C1 segment of cervical spinal cord (tissue), 14 donors: ENCODE measurements at places on chromosomes 11 and 22.
A peak's percentile ranks its signal among the peaks of the same experiment; 100 is the strongest.

DNA sequence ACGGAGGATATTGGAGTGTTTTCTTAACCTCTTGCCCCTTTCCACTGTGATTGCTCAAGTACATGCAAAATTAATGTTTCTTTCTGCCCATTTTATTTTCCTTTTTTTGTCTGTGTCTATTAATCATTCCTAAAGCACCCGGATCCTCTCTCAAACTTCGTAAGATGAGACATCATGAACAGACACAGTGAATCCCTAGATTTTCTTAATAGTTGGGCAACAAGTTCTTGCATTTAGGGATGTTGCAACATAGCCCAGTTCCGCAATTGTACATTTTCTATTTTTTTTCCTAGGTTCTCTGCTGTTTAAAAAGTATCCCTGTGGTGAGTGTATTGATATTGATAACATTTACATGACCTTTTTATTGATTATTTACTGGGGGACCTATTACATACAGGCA is 2.9 kb downstream of the FAM111A start:
- DNase-seq: no peak

- DNase-seq: no peak
These were observed 490.9 kb downstream of the SOX6 start for GRCh38 chr11:15865212-15865987.

DNA sequence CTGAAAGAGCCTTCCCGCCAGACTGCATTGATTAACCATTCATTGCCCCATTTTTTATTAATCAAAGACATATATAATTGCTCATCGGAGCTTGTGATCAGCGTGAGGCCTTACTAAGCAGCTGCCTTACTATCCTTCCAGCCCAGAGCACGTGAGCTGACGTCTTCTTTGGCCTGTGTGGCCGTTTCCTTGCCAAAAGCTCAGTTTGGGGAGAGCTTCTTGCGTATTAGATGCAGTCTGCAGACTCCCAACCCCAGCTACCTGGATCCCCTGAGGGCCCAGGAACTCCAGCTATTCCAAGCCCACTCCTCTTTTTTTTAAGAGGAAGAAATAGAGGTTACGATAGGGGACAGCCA is 784 bp upstream of the SLC43A3 start:
- DNase-seq: peak; percentile 38

GRCh38 chr22:34814260-34815025 is 251.5 kb upstream of the ISX start:
- DNase-seq: no peak

DNA sequence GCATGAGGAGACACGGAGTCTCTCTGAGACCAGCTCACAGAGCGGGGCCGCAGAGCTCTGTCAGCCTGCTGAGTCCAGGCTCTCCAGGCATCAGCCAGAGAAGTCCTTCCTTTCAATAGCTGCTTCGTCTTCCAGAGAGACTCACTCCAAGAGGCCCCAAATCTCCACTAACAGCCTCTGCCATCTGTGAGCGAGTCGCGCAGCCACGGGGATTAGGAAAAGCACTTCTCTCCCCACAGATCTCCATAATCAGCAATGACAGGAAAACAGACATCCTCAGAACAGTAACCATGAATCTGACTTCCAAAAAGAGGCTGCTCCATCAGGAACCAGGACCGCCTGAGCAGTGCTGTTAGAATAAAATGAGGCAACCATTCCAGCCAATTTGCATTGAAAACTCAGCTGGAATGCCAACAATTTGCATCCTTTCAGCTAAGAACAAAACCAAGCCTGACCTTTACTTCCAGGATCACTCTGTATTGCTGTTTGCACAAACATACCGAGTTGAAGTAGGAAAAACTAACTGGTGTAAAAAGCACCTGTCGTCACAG is 65.4 kb downstream of the SMCO4 start:
- DNase-seq: no peak

DNA sequence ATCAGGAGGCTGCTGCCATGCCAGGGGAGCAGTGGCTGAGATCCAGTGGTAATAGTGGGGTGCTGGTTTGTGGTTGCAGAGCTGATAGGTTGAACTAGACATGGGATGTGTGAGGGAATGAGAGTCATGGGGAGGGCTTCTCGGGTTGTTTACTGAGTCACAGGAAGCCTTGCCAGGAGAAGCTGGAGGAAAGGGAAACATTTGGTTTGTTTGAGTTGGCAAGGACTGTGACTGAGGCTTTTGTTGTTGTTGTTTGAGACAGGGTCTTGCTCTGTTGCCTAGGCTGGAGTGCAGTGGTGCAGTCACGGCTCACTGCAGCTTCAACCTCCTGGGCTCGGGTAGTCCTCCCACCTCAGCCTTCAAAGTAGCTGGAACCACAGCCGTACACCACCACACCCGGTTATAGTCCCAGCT is 49.3 kb downstream of the CABIN1 start:
- no peak for DNase-seq

- no peak for DNase-seq
These were observed 56.5 kb upstream of the SHISAL1 start for GRCh38 chr22:44369293-44369661.

- DNase-seq: no peak
These were observed 1054.9 kb downstream of the TBC1D22A start for GRCh38 chr22:47817380-47817779.

GRCh38 chr11:11710556-11710955 is 88.8 kb upstream of the GALNT18 start:
- DNase-seq: no peak

DNA sequence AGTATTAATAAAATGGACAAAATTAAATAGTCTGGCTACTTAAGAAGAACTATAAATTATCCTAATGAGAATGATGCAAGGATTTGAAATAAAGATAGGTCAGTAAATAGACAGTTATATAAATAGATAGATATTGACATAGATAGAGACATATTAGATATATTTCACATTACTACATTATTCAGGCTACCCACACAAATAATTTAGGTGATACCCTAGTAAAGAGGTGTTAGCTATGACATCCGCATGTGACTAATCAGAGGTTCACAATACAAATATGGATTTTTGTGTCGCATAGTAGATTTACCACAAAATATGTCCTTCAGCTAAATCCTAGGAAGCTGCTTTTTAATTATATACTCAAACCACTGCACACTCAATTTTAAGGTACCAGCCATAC is 729.0 kb upstream of the ANO3 start:
- no peak for DNase-seq

- no peak for DNase-seq
These were observed 119.8 kb downstream of the KCNQ1OT1 start for GRCh38 chr11:2580061-2580421.

- DNase-seq: no peak
These were observed 12.0 kb downstream of the SLC5A1 start for GRCh38 chr22:32055069-32055468.

DNA sequence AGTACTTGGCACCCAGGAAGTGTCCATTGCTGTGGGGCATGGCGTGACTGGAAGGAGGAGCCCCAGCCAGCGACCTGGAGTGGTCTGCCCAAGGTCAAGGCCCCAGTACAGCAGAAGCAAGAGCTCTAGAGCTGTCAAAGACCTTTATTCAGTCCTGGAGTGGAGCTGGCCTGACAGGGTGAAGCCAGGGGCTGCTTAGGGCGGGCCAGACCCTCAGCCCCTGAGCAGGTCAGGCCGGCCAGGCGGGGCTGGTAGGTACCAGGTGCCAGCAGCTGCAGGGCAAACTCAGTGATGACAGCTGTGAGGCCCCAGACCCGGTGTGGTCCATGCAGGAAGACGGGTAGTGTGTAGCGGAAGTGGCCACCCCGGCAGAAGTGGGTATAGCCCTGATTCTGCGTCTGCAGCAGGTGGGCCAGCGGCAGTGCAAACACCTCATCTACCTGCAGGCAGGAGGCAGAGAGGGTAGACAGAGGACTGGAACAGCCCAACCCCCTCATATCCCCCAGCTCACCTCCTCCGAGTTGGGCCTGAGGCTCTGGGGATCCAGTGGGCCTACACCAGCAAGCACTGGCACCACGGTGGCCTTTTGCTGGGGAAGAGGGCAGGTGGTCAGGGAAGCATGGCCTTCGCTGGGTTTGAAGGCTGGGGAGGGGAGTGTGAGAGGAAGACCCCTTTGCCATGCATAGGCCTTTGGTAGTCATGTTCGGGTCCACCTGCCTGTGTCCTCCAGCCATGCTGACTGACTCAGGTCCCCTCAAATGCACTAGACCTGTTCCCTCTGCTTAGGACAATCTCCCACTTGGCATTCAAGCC is 1.7 kb downstream of the NUDT8 start:
- no peak for DNase-seq

DNA sequence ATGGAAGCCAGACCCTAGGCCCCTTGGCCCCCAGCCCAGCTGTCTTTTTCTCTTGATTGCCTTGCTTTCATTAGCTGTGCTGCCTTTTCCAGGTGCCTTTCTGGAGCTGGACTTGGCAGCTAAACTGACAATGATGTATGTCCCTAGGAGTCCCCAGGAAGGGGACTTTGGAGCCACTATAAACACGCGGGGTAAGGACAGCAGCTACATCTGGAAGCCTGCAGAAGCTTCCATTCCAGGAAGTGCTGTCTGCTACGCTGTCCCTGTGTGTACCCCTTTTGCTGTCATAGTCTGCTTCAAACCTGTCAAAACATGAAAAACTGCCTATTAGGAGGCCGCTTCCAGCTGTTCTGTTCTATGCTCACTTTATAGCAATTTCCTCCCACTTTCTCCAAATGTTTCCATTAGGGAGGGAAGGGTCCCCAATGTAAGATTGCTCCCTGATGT is 153.3 kb upstream of the RAG2 start:
- no peak for DNase-seq

DNA sequence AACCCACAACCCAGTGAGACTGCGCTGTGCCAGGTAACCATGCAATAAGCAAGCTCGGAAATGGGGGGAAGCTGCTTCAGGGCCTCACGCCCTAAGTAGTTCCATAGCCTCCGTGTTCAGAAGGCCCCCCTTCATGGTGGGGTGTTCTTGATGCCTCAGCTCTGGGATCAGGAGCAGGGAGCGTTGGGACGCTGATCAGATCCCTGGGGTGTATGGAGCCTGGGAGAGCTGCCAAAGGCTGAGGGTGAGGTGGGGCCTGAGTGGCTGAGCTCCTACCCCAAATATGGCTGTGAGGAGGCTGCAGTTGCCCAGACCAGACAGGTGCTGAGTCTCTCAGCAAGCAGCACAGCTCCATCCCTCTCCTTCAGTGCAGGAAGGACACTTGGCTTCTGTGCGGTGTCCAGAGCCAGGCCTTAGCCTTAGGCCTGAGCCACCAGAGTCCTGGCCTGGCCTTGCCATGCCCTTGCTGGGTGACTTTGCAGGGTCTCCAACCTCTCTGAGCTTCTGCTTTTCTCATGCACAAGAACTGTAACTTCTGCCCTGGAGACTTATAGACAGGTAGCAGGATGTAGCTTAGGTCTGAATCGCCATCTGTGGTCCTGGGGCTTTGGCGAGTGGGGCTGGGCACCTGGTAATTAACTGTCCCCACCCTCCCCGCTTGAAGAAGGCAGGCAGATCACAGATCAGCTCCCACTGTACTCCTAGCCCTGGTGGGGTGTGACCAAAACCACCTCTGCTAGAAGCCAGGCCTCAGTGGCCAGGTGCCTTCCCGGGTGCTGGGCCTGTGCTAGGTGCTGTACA is 5.3 kb downstream of the MMP11 start:
- DNase-seq: no peak

- no peak for DNase-seq
These were observed 17.8 kb downstream of the TMEM121B start for GRCh38 chr22:17103351-17103750.

- DNase-seq: peak; percentile 36
These were observed 71.8 kb downstream of the CTTN start for GRCh38 chr11:70470127-70470526.

GRCh38 chr11:66317723-66318599 is 1.1 kb upstream of the CD248 start:
- no peak for DNase-seq

GRCh38 chr22:39409516-39410029 is 10.0 kb downstream of the TAB1 start:
- DNase-seq: no peak

DNA sequence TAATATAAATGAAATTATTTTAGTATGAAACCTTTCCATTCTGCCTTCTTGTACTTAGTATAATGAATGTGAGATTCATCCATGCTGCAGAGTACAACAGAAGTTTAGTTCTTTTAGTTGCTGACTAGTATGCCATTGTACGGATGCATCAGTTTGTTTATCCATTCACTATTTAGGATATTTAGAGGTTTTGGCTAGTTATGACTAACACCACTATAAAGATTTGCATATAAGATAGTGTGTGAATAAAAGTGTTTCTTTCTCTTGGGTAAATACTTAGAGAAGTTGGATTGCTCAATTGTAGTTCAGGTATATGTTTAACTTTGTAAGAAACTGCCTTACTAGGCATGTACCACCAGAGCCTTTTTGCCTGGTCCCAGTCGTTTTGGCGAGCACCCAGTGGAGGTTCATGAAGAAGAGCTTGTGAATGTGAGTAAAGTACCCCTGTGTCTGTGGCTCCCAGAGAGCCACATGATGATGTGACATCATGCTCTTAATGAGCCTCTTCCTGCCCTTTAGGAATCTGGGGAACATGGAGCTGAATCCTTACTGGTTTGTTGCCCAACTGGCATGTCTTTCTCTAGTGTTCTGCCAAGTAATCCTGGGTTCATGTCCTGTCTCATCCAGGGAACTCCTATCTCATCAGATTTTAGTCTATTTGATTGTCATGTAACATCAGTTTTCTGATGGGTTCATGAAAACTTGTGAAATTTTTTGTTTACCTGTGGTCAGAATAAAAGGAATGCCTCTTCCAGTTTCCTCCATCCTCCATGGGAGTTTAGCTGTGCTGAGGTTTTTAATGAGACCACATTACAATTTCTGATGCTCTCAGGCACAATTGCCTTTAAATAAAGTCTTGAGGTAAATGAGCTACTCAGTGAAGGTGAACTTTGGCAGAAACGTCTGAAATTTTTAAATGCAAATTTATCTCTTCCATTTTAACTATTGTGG is 234.8 kb downstream of the CASP12 start:
- DNase-seq: no peak

- DNase-seq: no peak
These were observed 25.5 kb downstream of the SERPIND1 start for GRCh38 chr22:20799449-20799848.

DNA sequence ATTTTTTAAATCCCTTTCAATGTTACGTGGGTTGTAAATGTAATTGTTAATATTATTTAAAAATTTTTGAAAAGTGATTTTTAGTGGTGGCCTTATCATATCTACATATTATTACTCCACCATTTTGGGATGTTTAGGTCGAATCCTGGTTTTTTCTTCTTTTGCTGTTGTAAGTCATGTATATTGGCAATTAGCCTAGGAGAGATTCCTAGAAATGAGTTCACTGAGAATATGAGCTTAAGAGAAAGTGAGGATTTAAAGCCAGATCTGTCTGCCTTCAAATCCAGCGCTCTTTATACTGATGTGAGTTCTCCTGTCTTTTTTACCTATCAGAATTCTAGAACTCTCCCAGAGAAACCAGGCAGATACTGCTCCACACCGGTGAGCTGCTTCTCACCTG is 56.1 kb downstream of the PTPRJ start:
- DNase-seq: no peak

DNA sequence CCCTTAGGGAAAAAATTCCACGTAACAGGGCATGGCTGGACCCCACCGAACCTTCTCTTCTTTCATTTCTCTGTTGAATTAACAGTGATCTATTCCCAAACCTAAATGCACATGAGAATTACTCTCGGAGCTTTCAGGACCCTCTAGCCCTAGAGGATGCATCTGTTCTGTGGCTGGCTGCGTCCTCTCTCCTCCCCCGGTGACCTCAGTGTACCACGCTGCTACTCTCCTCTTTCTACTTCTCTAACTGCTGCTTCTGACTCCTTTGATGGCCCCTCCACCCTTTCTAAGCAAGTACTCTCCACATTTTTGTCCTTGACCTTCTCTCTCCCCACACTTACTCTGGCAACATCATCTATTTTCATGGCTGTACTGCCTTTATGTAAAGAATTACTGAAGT is 12.1 kb upstream of the APOA1 start:
- no peak for DNase-seq
